ENCODE measurements at places on chromosomes 12 and 14.

DNA sequence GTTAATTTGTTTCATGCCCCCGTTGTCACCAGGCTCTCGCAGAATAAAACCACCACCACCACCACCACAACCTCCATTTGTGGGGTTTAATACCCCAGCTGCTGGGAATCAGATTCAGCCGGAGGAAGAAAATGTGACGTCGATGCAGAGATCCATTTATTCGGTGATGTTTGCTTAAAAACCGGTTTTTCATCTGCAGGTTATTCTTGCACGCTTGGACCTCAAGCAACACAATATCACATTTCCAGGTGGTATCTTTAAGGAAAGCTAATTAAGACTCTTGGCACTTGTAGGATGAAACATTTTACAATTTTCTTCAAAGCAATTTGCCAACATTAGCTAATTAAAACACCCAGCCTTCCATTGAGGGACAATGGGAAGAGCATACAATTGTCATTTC is 39.8 kb downstream of the SPRING1 start:
- peaks cover 8% of the 10 kb centered on the region for H3K4me1 ChIP-seq
- H3K27me3 ChIP-seq = peaks cover 34% of the 10 kb centered on the region
- DNase-seq = no peak
- H3K36me3 ChIP-seq = no peaks in the 10 kb centered on the region
- no peak overlapping the region for H3K27ac ChIP-seq
- no peak overlapping the region for H3K4me3 ChIP-seq

- peak; percentile 84 for DNase-seq
- no peak overlapping the region for H3K4me3 ChIP-seq
- H3K27ac ChIP-seq = no peak overlapping the region
- no peaks in the 10 kb centered on the region for H3K36me3 ChIP-seq
Observed at GRCh38 chr12:127381043-127381668, 885.8 kb upstream of the TMEM132C start.

DNA sequence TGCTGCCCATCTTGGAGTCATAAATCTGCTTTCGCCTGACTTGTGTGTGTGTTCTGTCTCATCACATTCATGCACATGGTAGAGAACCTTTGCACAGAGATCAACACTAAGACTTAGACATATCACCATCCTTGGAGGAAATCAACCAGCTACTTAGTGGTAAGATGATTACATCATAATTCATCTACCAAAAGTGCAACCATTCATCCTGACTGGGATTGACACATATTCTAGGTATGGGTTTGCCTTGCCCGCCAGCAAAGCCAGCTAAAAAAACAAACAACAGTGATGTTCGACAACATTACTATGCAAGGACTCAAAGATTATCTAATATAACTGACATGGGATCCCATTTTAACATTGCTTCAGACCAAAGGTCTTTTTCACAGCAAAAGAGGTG is 228.7 kb downstream of the NUAK1 start:
- no peaks in the 10 kb centered on the region for H3K27me3 ChIP-seq
- H3K4me1 ChIP-seq = no peaks in the 10 kb centered on the region
- no peak for DNase-seq

DNA sequence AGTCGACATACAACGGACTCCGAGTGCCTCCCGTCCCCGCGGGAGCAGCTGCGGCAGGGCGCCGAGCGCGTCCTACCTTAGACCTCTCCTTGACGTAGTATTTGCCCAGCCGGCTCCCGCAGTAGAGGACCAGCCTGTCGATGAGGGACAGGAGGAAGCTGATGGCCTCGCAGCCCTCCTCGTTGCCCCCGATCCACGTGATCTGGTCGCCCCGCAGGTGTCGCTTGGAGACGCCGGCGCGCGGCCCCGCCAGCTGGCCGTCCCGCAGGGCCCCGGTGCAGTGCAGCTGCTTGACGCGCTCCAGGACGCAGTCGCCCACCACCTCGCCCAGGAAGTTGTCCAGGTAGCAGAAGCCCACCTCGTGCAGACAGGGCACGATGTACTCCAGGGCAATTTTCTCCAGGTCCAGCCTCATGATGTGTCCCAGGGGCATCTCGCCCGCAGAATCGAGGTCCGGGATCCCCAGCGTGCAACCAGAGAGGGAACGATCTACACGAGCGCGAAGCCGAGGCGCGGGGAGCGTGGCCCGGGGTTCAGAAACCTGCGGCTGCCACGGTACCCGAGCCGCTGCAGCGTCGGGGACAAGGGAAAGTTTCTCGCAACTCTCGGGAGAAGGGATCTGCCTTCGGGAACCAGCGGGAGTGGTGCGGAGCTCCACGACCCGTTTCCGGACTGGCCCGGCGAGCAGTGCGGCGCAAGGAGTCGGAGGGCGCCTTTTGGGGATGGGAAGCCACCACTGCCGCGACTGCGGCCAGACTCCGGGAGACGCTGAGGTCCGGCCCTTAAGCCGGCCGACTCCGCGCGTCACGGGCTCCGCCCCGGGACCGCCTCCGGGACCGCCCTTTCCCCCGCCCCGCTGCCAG is at the start of gene EGLN3:
Gene EGLN3, minus strand, starts transcription at position 755 of the 863 bp plus-strand sequence. Its CDS starts 322 bp downstream, at position 433.
- H3K4me3 ChIP-seq = peak within 1 kb of the TSS; percentile 87
- H3K36me3 ChIP-seq = peaks cover 23% of the 10 kb centered on the region
- peaks cover 36% of the 10 kb centered on the region for H3K4me1 ChIP-seq
- H3K27me3 ChIP-seq = peaks cover 47% of the 10 kb centered on the region

DNA sequence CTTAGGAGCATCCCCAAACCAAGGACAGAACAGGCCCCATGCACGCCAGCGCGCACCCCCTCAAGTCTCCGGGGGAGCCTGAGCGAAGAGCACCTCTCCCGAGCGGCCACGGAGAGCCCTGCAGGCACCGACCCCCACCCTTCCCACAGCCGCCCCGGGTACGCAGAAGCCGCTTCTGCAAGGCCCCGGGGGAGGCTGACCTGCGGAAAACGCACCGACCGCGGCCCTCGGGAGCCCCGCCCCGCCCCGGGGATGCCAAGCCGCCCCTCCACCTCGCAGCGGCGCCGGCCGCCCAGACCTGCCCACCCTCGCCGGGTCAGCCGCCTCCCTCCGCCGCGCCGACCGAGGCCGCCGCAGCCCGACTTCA is 385 bp downstream of the CAPRIN2 start:
- H3K27me3 ChIP-seq = peaks cover 8% of the 10 kb centered on the region
- H3K27ac ChIP-seq = peak overlapping the region; percentile 67
- peak overlapping the region; percentile 91 for H3K4me3 ChIP-seq

DNA sequence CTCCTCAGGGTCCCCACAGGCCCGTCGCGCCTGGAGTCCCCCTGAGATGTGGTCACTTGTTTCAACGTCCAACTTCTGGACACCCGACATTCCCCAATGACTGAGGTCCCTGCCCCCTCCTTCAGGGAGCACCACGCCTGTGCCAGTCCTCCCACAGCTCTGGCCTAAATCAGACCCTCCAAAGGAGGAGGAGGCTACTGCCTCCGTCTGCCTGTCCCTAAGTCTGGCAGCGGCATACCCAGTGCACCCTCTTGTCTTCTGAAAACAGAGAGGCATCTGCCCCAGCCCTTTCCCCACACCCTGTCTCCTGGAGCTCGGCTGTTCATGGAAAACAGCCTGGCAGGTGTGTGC is 46.2 kb downstream of the TESC start:
- no peak overlapping the region for H3K4me3 ChIP-seq
- H3K36me3 ChIP-seq = peaks cover 9% of the 10 kb centered on the region

- H3K27ac ChIP-seq = no peak overlapping the region
- no peaks in the 10 kb centered on the region for H3K36me3 ChIP-seq
- H3K27me3 ChIP-seq = peaks cover 32% of the 10 kb centered on the region
- H3K4me1 ChIP-seq = no peaks in the 10 kb centered on the region
- no peak for DNase-seq
- no peak overlapping the region for H3K4me3 ChIP-seq
Observed at GRCh38 chr14:64838656-64839055, 41.1 kb downstream of the SPTB start.

DNA sequence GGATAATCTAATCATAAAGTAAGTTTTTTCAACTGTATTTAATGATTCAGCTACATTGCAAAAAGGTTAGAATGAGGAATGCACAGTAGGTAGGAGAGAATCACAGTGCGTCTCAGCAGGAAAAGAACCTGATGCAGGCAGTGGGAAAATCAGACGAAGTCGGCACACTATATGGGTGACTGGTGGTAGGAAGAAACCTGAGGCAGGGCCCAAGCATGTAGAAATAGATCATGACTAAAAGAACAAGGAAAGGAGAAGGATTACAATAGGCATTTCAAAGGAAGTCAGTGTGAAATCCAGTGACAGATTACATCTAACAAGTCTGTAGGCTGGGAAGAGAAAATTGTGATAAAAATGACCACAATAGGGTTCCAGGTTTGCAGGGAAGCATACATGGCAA is 267.0 kb downstream of the MED13L start:
- H3K36me3 ChIP-seq = peaks cover 47% of the 10 kb centered on the region
- H3K4me3 ChIP-seq = no peak overlapping the region
- no peak overlapping the region for H3K27ac ChIP-seq
- H3K4me1 ChIP-seq = no peaks in the 10 kb centered on the region

DNA sequence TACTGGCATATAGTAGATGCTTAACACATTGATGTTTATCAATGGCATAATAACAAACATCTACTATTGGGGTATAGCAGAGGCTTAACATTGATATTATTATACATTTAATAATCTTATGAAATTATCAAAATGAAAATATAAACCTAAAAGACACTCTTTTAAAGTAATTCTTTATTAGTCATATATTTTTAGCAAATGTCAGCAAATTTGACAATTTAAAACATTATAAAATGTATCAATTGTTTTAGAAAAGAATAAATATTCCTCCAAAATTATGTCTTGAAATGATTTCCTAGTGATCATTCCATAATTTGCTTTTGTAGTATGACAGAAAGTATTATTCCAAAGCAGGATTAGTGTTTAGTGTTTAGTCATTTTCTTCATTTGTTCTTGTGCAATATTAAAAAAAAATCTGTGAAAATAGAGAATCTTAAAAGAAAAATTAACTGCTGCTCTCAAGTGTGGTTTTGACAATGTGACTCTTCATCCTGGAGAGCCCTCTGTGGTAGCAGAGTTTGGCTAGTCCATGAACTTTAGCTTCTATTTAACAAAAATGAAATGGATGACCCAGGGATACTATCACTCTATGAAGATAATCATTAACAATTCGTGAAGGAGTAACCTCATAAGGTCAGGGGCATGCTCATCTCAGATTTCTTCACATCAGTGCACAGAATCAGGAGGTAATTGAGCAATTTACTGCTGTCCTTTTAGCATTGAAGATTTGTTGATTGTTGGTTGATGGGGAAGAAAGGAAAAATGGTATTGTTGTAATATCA is 1018.5 kb downstream of the LRFN5 start:
- no peaks in the 10 kb centered on the region for H3K36me3 ChIP-seq
- H3K27ac ChIP-seq = no peak overlapping the region
- H3K4me1 ChIP-seq = no peaks in the 10 kb centered on the region
- no peak overlapping the region for H3K4me3 ChIP-seq
- no peak for DNase-seq

- no peak for DNase-seq
- H3K4me3 ChIP-seq = no peak overlapping the region
- peaks cover 6% of the 10 kb centered on the region for H3K36me3 ChIP-seq
Observed at GRCh38 chr12:108640802-108641445, 7.2 kb upstream of the SELPLG start.

- H3K36me3 ChIP-seq = no peaks in the 10 kb centered on the region
- peak; percentile 88 for DNase-seq
- no peaks in the 10 kb centered on the region for H3K27me3 ChIP-seq
- H3K4me1 ChIP-seq = peaks cover 48% of the 10 kb centered on the region
- no peak overlapping the region for H3K4me3 ChIP-seq
Observed at GRCh38 chr12:102478405-102479098, 1.8 kb downstream of the IGF1 start.

- H3K27ac ChIP-seq = no peak overlapping the region
- H3K4me1 ChIP-seq = no peaks in the 10 kb centered on the region
- H3K27me3 ChIP-seq = peaks cover 24% of the 10 kb centered on the region
- DNase-seq = no peak
- H3K36me3 ChIP-seq = no peaks in the 10 kb centered on the region
Observed at GRCh38 chr12:51941604-51942003, 9.9 kb upstream of the ACVR1B start.

GRCh38 chr12:8947737-8948136 is 1.7 kb downstream of the M6PR start:
- no peaks in the 10 kb centered on the region for H3K27me3 ChIP-seq
- DNase-seq = no peak
- peaks cover 31% of the 10 kb centered on the region for H3K4me1 ChIP-seq
- H3K27ac ChIP-seq = no peak overlapping the region

GRCh38 chr12:63149909-63150712 is 890 bp downstream of the AVPR1A start:
- peaks cover 45% of the 10 kb centered on the region for H3K27me3 ChIP-seq
- peak overlapping the region; percentile 21 for H3K4me3 ChIP-seq
- no peaks in the 10 kb centered on the region for H3K36me3 ChIP-seq
- DNase-seq = peak; percentile 54

DNA sequence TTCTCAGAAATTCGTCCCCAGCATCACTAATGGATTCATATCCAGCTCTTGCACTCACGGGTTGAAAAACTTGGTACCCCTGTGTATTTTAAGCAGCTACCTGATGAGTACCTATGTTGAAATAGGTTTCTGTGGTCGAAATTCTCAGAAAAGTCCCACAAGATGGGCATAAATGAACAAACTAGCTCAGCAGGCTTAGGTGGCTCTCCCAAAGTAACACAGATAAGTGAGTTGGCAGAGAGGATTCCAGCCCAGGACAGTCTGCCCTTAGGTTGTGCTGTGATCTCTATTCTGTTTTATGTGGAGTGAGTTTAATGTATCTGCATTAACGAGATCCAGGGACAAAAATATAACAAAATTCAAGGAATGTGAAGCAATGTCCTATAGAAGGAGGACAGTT is 92.3 kb downstream of the RGS6 start:
- no peaks in the 10 kb centered on the region for H3K36me3 ChIP-seq
- DNase-seq = no peak
- no peak overlapping the region for H3K4me3 ChIP-seq
- H3K27me3 ChIP-seq = peaks cover 20% of the 10 kb centered on the region
- H3K27ac ChIP-seq = no peak overlapping the region

GRCh38 chr12:119692410-119692809 is 24.5 kb downstream of the PRKAB1 start:
- no peaks in the 10 kb centered on the region for H3K27me3 ChIP-seq
- no peak overlapping the region for H3K27ac ChIP-seq
- no peak overlapping the region for H3K4me3 ChIP-seq
- DNase-seq = no peak
- H3K4me1 ChIP-seq = no peaks in the 10 kb centered on the region

DNA sequence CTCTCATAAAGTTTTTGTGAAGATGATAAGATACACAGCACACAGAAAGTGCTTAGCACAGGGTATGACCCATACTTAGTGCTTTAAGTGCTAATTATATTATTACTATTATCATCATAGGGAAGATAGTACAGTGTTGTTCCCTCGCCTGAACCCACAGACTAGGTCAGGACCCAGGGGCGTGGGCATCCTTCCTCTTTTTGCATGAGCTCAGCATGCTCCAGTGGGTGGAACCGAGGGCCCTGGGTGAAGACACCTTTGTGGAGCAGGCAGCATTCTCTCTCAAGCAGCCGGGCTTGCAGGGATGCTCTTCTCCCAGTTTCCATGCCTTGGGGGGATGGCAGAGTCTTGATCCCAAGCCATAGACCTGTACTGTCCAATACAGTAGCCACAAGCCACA is 34.8 kb downstream of the CRACR2A start:
- peaks cover 49% of the 10 kb centered on the region for H3K36me3 ChIP-seq
- no peaks in the 10 kb centered on the region for H3K27me3 ChIP-seq
- H3K27ac ChIP-seq = no peak overlapping the region
- H3K4me1 ChIP-seq = peaks cover 4% of the 10 kb centered on the region

- H3K36me3 ChIP-seq = no peaks in the 10 kb centered on the region
- no peak overlapping the region for H3K4me3 ChIP-seq
- H3K27me3 ChIP-seq = no peaks in the 10 kb centered on the region
- H3K27ac ChIP-seq = no peak overlapping the region
Observed at GRCh38 chr12:72499244-72499643, 227.1 kb downstream of the TRHDE start.

GRCh38 chr12:5723711-5724252 is 221.3 kb downstream of the ANO2 start:
- H3K36me3 ChIP-seq = no peaks in the 10 kb centered on the region
- DNase-seq = no peak
- no peak overlapping the region for H3K4me3 ChIP-seq
- no peak overlapping the region for H3K27ac ChIP-seq
- H3K4me1 ChIP-seq = no peaks in the 10 kb centered on the region
- H3K27me3 ChIP-seq = peaks cover 15% of the 10 kb centered on the region
